Fibroblast of the conjunctiva (primary cell): ENCODE measurements at places on chromosomes 12 and 14.

- no peak for DNase-seq
Measured at GRCh38 chr12:108855284-108856169, 1.9 kb downstream of the SSH1 start.

GRCh38 chr14:23433457-23433856 is 2.0 kb downstream of the MYH7 start:
- DNase-seq = no peak

DNA sequence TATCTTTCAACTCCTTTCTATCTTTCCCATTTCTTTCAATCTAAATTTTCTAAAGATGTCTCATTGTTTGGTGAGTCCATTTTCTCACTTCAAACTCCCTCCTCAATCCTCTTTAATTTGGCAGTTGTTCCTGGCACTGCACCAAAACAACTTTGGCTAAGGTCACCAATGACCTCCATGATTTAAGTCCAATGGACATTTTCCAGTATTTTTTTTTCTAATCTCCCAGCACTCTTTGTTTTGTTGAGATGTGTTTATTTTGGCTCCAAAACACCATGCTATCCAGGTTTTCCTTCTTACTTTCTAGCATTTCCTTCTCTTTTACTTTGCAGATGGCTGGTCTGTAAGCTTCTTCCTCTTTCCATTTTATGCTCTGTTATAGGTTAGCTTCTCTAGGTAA is 42.5 kb upstream of the OTOGL start:
- no peak for DNase-seq

DNA sequence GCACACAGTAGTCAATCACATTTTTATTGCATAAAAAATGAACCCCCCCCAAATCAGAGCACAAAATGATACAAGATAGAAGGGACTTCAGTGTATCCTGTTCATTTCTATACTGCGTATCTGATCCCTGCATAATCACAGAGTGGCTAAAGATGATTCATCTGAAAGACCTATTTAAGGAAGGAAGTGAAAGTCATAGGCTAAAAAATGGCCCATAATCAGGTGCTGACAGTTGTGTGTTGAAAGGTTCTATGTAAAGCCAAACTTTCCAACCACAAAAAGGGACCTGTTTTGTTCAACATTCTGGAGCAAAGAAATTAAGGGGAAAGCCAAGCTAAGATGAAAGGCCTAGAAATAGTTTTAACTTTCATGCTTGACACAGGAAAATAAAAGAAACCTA is 147.8 kb upstream of the ATP2B1 start:
- no peak for DNase-seq

- no peak for DNase-seq
Measured at GRCh38 chr14:38127784-38128183, 79.9 kb upstream of the SSTR1 start.

GRCh38 chr12:65902500-65902899 is 78.2 kb downstream of the HMGA2 start:
- no peak for DNase-seq

GRCh38 chr12:120943482-120943881 is 34.9 kb upstream of the HNF1A start:
- DNase-seq = no peak

DNA sequence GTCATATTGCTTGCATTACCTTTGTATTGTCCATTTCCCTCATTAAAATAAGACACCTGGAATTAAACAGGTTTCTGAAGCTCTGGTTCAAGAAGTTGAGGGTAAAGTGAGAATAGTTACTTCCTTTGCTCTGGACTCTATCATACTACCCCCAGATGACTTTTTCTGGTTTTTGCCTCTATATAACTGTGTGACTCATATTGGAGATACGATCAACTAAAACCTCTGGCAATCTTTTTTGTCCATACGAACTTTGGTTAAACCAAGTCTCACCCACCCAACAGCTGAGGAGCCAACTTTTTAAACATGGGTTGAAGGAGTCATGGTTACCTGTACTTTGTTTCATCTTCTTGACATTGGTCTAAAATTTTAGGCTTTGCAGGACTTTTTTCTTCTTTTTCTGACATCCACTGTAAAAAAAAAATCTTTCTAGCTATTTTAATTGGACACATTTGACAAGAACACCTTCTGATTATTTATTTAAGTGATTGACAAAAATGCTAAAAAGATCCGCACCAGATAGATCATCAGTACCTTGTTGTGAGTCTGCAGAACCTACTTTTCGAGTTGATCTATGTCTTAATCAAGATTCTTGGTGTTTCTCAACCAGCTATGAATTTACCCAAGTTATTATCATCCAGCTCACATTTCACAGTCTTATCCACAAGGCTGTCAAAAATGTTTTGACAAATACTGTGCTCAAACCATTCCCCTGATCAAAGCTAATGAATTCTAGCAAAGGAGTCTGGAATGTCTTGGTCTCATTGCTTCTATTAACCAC is 166.0 kb downstream of the IPO8 start:
- DNase-seq = no peak

- peak; percentile 78 for DNase-seq
Measured at GRCh38 chr12:123115409-123116121, 35.3 kb downstream of the PITPNM2 start.

DNA sequence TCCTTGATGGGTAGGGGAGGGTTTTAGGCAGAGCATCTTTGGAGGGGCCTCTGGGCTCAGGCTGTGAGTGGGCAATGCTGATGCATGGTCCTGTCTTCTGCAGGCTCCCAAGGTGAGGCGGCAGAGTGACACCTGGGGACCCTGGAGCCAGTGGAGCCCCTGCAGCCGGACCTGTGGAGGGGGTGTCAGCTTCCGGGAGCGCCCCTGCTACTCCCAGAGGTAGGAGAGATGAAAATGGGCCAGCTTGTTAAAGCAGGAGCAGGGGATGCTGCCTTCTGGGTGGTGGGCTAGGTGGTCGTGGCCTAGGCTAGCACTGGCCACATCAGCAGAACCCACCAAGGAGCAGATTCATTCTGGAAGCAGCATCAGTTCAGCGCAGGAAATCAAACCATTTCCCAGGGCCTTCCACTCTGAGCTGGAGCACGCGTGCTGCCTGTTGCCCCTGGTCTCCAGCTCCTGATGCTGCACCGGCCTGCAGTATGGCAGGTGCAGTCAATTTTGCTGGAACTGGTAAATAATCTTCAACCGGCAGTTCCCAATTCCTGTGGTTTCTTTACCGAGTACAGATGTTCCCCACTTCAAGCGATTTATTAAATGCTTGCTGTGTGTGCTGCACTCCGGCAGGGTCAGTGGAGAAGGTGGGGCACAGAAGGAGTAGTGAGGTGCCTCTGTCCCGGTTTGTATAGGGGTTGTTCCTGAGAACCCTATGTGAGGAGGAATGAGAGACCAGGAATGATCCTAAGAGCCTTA is 7.4 kb downstream of the PAPLN start:
- DNase-seq = no peak

DNA sequence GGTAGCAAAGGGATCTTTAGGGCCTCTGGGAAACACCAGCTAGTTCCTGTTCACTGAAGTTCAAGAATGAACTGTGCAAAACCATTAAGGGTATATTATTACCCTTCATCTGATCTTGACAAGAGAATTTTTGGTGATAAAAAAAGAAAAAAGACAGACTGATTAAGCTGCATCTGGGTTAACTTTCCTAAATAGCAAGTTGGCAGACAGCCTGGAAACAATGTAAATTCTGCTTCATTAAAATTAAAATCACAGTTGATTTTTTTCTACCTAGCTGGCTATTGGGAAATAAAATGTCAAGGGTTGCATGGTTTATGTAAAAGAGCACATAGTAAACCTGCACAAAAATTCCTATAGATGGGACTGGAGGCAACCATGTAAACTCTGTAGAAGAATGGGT is 126.6 kb upstream of the PRKD1 start:
- no peak for DNase-seq

DNA sequence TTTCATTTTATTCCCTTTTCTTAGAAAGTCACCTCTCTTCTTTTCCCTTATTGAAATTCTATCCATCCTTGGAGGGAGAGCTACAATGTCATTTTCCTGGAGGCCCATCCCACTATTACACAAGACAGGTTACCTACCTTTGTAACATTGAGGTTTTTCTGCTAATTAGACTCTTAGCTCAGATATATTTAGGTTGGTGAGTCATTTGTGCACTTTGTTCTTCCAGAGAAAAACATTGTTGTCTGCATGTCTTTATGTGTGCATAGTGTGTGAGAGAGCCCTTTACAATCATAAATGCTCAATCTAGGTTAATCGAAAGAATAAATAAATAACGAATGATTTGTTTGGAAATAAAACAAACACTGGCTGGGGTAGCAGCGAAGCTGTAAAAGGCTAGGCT is 191.8 kb downstream of the DACT1 start:
- no peak for DNase-seq

DNA sequence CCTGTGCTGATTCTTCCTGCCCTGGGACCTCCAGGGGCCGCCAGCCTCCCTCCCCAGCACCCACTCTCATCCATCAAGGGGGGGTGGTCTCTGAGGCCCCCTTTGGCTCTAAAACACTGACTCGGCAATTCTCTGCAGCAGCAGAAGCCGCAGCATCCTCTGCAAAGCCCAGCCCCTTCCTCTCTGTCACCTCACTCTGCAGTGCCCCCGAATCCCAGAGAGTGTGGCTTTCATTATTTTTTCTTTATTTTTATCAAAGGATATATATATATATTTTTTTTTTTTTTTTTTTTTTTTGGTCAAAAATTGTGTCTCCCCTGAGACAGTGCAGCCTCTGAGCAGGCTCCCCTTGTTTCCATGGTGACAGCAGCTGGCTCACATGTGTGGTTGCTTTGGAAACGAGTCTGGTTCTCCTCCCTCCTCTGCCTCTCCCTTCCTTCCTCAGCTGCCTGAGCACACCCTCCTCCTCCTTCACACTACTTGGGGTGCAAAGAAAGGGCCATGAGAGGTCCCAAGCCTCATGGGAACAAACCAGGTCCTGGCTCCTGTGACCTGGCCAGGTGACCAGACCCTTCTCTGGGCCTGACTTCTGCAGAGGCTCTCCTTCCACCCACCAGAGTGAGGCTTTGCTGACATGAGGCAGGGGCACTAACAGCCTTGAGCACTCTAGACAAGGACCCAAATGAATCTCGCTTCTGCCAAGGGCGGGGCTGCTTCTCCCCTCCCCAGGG is 100.5 kb downstream of the LRRC74A start:
- peak; percentile 72 for DNase-seq

- DNase-seq = no peak
Measured at GRCh38 chr12:131509701-131510100, 201.2 kb upstream of the SFSWAP start.

- peak; percentile 70 for DNase-seq
Measured at GRCh38 chr14:100645196-100645981, 58.2 kb upstream of the BEGAIN start.

DNA sequence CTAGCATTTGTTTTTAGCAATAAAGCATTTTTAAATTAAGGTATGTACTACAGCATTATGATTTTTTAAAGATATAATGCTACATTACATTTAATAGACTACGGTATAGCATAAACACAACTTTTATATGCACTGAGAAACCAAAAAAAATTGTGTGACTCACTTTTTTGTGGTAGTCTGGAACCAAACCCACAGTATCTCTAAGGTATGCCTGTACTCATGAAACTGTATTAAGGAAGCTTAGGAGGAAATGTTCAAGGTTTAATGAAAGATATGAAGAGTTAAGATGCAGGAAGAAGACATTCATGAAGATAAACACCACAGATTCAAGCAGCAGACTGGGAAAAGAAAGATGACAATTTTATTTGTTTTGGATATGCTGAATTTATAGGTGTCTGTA is 51.7 kb downstream of the PPP1R12A start:
- DNase-seq = no peak

DNA sequence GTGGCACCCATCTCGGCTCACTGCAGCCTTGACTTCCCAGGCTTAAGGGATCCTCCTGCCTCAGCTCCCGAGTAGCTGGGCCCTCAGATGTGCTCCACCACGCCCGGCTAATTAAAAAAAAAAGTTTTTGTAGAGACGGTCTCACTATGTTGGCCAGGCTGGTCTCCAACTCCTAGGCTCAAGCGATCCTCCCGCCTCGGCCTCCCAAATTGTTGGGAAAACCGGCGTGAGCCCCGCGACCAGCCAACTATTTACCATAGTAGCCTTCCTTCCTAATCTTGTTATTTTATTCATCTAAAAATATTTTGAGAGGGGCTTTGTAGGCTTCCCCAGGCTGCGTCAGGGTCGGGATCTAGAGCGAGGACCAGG is 25.4 kb upstream of the YY1 start:
- DNase-seq = no peak

- DNase-seq = no peak
Measured at GRCh38 chr14:97946240-97946639, 1149.1 kb downstream of the VRK1 start.

GRCh38 chr12:109934026-109934425 is 34.0 kb downstream of the TCHP start:
- DNase-seq = no peak
